SW 1271 (cell line): ENCODE measurements at places on chromosomes 2 and 18.

- no peak for DNase-seq
Observed at GRCh38 chr18:56505971-56506370, 132.4 kb downstream of the TXNL1 start.

GRCh38 chr2:190311893-190312634 is 7.6 kb downstream of the HIBCH start:
- DNase-seq = no peak

DNA sequence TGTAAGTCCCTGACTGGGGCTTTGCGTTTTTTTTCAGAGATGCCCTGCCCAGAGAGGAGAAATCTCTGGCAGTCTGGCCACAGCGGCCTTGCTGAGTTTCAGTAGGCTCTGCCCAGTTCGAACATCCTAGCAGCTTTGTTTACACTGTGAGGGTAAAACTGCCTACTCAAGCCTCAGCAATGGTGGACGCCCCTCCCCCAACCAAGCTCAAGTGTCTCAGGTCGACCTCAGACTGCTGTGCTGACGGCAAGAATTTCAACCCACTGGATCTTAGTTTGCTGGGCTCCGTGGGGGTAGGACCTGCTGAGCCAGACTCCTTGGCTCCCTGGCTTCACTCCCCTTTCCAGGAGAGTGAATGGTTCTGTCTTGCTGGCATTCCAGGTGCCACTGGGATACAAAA is 31.7 kb downstream of the L3MBTL4 start:
- no peak for DNase-seq

DNA sequence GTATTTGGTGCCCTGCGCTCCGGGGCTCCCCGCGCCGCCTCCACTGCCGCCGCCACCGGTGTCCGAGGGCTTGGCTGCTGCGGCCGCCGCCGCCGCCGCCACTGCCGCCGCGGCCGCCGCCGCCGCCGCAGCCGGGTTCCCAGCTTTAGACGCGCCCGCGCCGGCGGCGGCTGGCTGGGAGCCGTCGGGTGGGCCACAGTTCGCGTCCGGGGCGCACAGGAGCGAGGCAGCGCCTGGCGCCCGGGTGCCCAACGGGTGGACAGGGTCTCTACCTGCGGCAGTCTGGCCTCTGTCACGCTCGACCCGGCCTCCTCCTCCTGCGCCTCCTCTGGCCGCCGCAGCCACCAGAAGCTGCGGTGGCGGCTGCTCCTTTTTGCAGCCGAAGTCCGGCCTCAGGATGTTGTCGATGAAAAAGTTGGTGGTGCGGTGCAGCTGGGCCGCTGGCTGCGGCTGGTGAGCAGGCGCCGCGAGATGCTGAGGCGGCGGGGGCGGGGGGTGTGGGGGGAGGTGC is 951 bp downstream of the EN1 start:
- DNase-seq = no peak

DNA sequence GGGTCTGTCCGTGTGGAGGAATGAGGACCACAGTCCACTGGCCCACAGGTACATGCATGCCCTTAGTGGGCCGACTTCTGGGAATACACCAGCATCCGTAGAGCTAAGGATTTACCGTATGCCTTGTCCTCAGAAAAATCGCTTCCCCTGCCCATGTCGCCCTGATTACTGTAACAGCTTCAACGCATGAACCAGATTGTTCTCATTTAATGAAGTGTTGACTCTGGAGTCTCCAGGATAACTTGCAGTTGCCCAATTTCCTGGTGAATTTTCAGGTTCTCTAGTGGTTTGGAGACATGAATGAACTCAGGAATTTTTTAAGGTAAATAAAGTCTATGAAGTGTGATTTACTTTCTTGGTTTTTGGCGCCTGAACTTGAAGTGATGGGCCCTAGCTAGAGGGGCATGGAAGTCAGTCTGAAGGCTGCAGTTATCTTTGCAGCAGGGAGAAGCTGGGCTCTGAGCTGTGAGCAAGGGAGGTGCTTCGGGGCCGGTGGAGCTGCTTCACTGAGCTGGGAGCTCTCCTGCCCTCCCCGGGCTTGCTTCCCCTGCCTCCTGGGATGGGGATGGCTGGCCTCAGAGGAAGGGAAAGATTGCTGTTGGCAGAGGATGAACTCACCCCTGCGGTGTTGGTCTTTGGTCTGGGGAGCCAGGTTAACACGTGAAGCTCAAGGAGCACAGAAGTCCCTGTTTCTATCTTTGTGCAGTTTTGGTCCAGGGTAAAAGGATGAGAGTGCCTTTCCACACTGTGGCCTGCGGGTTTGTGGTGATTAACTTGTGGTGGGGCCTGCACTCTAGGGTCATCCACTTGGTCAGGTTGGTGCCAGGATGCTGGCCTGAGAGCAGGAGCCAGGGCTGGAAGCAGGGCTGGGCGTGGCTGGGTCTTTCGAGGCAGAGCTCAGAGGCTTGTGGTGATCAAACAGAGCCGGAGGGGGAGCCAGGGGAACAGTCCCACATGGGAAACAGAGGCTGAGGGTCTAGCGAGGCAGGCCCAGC is 28.1 kb downstream of the TCF7L1 start:
- no peak for DNase-seq

- DNase-seq = no peak
Observed at GRCh38 chr2:85954590-85955458, 66.0 kb upstream of the ST3GAL5 start.

GRCh38 chr2:219987830-219988229 is 360.4 kb downstream of the SLC4A3 start:
- DNase-seq = no peak

DNA sequence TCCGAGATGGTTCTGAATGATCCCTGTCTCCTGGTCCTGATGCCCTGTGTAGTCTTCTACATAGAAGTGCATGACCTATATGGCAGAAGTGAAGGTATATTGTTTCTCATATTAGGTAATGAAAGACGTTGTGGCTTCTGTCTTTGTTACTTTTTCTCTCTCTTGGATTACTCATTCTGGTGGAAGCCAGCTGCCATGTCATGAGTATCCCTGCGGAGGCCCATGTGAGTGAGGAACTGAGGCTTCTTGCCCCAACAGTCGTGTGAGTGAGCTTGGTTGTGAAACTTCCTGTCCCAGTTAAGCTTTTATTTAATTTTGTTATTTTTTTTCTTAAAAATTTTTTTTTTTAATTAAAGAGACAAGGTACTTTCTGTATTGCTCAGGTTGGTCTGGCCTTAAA is 134.7 kb downstream of the UBR3 start:
- DNase-seq = no peak

DNA sequence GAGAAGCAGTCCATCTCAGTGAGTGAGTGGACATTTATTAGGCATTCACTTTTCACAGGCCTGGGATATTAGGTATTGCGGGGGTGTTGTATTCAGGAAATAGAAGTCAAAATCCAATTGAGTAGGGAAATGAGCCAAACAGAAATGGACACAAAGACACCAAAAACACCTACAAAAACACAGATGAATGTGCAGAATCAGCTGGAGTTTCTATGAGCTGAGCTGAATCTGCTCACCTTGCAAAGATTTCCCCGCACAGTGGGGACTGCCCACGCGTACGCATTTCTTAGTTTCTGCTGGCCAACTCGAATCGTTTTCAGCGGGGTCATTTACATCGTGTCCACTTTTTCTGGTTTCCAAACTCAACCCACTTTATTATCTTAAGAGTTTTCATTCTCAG is 160.0 kb downstream of the BCL2 start:
- no peak for DNase-seq

- no peak for DNase-seq
Observed at GRCh38 chr2:241686324-241686649, 328 bp downstream of the DTYMK start.

DNA sequence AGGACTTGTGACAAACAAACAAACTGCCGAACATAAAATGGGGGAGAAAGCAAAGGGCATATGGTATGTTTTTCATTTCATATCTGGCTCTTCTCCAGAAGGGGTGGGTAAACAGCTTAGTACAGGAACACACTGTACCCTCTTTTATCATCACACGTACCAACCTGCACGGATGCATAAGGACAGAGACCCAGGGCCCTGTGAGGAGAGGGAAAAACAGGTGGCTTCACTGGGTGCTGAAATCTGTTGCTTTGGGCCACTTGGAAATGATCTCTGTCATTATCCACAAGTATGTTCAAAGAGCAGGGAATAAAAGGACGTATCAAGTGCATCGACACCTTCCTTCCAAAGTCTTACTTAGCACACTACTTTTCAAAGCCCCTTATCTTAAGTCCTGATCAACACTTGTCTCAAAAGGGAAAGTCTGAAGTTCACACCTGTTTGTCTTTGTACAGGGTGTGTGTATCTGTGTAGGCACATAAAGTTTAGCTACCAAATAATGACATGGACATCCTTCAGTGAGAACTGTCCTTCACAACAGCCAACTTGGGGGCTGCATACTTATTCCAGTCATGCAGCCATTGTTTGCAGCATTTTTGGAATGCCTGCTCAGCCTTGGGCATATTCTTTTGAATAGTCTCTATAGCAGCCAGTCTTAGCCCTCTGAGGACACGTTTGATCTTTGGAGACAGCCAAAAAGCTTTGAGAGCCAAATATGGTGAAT is 60.6 kb downstream of the IRS1 start:
- no peak for DNase-seq

- no peak for DNase-seq
Observed at GRCh38 chr2:132668987-132669907, 758 bp downstream of the LYPD1 start.

DNA sequence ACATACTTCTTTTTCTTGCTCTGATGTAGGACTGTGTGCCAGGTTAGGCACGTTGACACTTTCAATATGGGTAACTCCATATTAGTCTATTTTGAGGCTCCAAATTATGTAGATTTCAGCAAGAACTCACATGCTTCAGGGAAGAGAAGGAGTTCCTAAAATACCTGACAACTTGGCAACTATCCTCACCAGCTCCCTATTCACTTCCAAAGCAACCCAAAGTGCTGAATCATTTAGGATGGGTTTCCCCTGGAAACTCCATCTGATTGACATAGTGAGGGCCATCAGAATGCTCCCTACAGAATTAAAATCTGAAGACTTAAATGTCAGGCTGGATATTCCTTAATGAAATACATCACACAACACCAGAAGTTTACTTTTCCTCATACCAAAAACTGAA is 32.5 kb upstream of the NFU1 start:
- no peak for DNase-seq

DNA sequence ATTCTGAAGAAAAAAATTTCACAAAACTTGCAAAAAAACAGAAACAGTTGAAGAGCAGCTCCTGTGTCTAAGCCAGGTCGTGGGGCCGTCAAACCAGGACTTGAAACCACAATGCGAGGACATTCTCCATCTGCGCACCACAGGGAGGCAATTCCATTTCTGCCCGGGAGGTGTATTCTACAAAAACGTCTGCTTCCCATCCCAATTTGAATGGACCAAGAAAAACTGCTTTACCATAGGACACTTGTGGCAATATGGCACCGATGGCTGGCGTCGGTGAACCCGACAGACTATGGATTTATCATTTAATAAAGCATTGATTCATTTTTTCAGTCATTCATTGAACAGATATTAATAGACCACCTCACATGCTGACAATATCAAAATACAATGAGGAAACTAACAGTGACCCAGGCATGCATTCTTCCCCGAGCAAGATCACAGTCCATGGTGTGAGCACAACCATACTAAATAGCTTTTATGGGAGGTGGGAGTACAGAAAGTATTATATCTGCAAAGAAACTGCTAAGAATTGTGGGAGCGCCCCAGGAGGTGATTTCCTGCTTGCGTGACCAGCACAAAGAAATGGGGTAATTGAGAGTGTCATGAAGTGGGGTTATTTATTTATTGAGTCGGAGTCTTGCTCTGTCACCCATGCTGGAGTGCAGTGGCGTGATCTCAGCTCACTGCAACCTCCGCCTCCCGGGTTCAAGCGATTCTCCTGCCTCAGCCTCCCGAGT is 10.5 kb upstream of the ZAP70 start:
- no peak for DNase-seq

DNA sequence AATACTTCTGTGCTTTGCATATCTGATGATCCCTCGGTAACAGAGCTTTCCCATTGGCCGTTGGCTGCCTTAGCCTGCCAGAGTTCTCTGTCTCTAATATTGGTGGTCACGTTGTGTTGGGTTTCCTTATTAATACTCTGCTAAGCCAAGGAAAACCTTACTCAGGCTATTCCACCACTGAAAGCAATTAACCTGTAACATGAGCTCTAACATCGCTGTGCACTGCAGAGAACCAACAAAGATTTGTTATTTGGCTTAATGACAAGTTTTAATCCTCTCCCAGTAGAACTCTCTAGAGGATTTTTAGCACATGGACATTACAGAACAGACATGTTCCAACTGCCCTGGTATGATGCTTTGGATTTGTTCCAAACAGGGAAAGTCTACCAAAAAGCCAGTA is 825.9 kb upstream of the POU3F3 start:
- no peak for DNase-seq

DNA sequence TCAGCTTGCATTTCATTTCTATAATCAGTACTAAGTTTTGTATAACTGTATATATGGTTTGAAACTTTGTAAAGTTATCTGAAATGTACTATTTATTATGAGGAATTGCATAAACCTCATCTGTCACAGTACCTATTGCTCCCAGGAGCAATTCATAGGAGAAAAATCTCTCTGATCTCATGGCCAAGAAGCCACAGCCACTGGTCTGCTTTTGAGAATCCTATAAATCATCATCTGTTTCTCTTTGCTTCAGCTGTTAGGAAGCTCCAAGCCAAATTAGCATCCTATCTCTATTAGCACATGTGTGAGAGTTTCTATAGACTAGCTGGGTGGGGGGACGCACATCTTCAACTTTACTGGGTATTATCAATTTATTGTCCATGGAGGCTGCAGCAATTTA is 210.3 kb downstream of the CYP26B1 start:
- no peak for DNase-seq

- DNase-seq = no peak
Observed at GRCh38 chr2:147001061-147001460, 843.8 kb upstream of the ACVR2A start.

DNA sequence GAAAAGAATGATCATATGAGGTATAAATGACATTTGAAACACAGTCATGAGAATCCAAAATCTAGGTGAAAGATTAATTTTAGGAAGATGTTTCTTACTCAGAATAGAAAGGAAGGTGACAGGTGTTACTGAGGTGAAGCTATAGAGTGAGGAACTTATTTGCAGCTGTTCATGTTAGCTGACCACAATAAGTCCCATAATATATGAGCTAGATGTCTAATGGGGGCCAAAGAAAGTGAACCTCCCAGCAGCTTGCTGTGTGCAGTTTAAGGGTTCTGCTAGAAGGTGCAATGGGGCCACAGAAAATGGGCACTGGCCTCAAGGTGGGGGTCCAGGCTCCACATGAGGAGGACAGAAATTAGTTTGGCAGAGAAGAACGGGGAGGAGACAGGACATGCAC is 1374.9 kb upstream of the CRIM1 start:
- no peak for DNase-seq

DNA sequence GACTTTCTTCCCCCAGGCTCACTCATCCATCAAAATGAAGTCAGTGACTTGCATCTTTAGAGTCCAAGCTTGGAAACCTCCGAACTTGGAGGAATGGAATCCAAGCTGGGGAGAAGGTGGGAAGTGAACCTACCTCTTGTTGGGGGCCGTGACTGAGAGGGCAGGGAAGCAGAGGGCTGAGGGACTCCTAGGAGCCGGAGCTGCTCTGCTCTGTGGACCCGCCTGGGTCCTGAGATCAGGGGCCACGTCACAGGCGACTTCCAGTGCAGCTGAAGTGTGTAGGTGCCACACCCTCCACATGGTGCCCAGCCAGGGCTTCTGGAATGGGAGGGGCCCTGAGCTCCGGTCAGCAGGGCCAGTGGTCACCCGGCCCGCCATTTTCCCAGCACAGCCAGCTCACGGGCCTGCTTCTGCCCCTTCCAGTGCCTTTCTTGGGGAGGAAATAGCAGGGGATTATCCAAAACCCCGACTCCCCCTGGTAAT is 63.4 kb upstream of the OTOS start:
- no peak for DNase-seq

GRCh38 chr2:20378891-20379519 is 28.4 kb upstream of the PUM2 start:
- DNase-seq = peak; percentile 74
